ENCODE measurements at places on chromosomes 16 and 17.

- no peak for DNase-seq
These were observed 185.5 kb downstream of the RBFOX1 start for GRCh38 chr16:7518158-7518557.

- DNase-seq = no peak
These were observed 3.3 kb downstream of the HASPIN start for GRCh38 chr17:3727041-3727440.

GRCh38 chr16:85593494-85594221 is 19.5 kb upstream of the GSE1 start:
- no peak for DNase-seq

GRCh38 chr17:35914354-35914753 is 16.2 kb downstream of the RDM1 start:
- no peak for DNase-seq

- no peak for DNase-seq
These were observed 42.3 kb upstream of the MTSS2 start for GRCh38 chr16:70728150-70728549.

- no peak for DNase-seq
These were observed 13.5 kb downstream of the CDIP1 start for GRCh38 chr16:4525069-4525468.

DNA sequence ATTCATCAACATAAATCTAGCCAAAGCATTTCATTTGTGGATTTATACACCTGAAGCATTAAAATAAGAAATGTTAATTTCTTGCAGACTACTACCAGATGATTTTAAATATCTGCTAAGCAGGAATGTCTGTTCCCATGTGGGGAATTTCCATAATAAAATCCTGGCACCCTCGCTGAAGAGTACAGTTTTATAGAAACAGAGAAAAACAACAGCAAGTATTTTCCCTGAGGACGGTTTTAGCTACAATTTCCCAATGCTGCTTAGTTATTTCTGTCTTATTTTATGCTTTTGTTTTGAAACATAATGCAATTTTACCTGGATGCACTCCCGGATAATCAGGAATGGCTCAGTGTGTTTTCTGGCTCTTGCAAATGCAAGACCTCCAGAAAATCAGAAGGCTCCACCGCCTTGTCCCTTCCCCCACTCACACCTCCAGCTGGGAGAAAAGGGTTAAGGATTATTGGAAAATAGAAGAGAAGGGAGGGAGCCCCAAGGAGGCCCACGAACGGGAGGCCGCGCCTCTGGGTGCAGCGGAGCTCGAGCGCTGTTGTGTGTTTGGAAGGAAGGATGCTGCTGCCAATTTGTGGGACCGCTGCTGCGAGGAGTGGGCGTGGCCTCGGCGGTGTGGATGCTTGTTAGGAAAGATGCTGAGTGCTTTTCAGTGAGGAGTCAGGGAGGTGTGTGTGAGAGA is at the start of gene CNTNAP4:
CNTNAP4 (plus strand) TSS at position 657 of the 694 bp plus-strand sequence. CDS start 262 bp downstream, outside the sequence.
- no peak for DNase-seq

- no peak for DNase-seq
These were observed 65.1 kb downstream of the SREBF1 start for GRCh38 chr17:17771498-17772201.

GRCh38 chr16:4659363-4660353 is 33.7 kb upstream of the NUDT16L1 start:
- DNase-seq = no peak

- no peak for DNase-seq
These were observed 297.9 kb upstream of the PSMD7 start for GRCh38 chr16:73998707-73999106.

DNA sequence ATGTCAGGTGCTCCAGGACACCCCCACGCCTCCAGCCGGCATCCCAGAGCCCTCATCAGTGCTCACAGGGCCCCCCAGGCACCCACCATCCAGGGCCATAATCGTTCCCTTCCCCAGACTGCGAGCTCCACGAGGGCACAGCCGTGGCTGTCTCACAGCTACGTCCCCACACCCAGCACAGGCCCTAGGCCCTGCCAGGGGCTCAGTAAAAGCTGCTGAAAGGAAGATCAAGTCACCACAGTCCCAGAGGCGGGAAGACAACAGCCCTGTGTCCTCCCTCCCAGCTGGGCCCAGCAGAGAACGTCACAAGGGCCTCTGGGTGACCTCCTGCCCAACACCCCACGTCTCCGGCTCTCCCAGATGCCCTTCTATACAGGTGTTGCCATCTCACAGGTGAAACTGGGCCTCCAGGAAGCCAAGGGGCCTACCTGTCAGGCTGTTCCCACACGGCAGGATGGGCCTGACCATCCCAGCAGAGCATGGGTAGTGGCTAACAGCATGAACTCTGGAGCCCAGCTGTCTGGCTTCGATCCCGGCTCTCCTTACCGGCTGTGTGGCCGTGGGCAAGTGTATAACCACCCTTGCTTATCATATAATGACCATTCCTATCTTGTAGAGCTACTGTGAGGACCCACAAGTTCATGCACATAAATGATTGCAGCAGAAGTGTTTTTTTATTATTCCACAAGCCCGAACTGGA is 17.9 kb downstream of the ARL2BP start:
- DNase-seq = no peak

DNA sequence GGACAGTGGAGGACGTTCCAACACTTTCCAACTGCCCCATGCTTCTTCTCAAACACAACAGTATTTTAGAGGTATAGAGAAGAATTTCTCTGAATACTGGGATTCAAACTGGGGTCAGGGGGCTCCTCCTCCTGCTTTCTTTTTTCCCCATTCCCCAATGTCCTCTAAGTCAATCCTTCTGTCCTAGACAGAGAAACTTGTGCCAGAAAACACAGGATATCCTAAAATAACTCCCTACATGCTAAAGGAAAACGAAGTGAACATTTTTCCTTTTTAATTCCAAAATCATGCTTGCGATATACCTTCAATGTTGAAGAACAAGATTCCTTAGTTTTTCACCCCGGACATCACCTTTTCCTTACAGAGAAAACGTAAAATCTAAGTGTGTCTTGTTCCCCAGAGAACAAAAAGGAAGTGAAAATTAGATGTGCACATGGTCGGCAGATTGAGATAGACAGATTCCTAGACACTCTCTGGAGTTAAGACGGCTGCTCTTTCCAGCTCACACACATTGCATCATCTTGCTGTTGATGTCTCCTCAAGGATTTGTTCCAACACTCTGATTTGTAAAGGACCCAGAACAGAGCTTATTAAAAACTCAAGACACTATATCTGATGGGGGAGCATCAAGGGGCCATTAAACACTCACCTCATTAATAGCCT is 228.2 kb downstream of the GRIN2A start:
- no peak for DNase-seq

DNA sequence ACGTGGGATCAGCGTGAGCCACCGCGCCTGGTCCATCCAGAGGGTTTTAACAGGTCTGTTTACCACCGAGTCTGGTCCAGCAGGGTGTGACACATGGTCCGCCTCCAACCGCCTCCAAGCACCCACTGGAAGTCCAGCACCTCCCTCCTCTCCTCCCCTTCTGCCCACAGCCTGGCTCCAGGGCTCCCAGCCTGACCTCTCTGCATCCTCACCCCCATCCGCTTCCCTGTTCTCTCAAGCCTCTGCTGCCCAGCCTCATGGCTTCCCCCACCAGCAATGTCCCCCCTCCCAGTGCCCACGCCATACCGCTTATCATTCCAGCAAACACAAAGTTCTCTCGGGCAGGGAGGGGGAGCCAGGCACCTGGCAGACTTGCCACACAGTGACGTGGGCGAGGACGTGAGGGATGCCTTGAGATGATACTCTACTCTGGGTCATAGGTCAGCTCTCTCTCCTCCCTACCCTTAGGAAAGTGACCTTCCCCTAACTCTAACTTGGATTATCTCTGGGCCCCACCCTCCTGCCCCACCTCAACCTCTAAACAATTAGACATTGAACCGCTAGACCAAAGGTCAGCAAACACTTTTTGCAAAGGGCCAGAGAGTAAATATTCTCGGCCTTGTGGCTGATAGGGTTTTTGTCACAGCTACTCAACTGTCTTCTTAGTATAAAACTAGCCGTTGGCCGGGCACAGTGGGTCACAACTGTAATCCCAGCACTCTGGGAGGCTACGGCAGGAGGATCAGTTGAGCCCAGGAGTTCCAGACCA is 23.1 kb downstream of the CDC42EP4 start:
- no peak for DNase-seq

Measured in stimulated activated CD8-positive, alpha-beta memory T cell treated with anti-CD3 and anti-CD28 coated beads, Interleukin-2, amount 100 ng/mL, for 1 hour (primary cell).